ENCODE measurements at places on chromosomes 3 and 15.

DNA sequence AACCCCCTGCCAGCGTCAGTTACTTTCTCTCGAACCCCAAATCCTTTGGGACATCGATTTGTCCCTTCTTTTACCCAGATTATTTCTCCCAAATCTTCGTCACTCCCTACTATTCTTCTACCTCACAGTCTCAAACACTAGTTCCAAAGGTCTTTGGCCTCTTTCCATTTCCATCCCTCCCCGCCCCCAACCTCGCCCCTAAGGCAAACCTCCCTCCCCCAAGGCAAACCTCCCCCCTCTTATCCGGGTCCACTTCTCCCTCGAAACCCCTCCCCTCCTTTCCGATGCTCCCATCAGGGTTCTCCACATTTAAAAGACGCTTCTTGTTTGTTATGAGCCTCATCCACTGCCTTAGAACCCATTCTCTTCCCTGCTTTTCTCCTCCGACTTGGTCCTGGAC lies 583 bp downstream of the EAF1 start:
- peak; percentile 25 for DNase-seq

- DNase-seq = no peak
Measured at GRCh38 chr3:53936347-53936746, 44.7 kb upstream of the SELENOK start.

- no peak for DNase-seq
Measured at GRCh38 chr3:17577796-17578520, 164.5 kb downstream of the TBC1D5 start.

DNA sequence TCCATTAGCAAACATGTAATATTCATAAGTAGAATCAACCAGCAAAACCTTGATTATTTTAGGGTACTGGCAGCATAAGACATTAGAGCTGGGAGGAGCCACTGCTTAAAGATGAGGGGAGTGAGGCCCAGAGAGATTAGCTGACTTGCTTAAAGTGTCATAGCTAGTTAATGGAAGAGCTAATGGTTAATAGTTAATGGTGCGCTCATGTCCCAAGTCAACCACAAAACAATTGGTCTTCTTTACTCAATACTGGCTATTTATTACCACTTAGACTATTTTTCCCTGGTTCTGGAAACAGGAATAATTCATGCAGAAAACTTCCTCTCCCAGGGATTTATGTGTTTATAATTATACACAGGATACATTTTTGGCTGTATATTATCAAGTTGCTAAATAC lies 33.1 kb downstream of the EIF4E3 start:
- DNase-seq = no peak

DNA sequence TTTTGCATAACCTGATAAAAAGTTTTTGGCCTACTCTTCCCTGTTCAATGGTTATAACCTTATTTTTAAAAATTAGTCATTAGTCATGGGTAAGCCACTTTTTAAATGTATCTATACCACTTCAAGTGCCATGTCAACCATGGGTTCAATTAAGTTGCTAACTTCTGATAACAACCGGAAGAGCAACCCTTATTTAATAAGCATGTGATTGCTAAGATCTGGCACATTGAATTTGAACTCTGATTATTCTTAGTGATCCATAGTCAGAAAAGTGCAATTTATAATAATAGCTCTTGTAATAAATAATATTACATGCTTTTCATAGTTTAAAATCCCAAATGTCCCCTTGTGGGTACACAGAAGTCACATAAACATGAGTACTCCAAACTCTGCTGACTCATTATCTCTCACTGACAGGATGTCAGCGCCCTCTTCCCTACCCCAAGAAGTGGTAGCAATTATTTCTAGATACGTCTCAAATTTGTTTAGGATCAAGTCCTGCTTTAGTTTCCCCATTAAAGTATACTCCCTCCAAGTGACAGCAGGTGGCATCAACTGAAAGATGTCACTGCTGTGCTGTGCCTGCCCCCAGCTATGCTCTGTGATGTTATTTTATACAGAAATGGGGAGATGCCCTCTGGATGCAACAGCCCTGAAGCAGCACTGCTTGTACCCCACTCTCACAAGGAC lies 18.6 kb downstream of the SAMD7 start:
- peak; percentile 92 for DNase-seq

DNA sequence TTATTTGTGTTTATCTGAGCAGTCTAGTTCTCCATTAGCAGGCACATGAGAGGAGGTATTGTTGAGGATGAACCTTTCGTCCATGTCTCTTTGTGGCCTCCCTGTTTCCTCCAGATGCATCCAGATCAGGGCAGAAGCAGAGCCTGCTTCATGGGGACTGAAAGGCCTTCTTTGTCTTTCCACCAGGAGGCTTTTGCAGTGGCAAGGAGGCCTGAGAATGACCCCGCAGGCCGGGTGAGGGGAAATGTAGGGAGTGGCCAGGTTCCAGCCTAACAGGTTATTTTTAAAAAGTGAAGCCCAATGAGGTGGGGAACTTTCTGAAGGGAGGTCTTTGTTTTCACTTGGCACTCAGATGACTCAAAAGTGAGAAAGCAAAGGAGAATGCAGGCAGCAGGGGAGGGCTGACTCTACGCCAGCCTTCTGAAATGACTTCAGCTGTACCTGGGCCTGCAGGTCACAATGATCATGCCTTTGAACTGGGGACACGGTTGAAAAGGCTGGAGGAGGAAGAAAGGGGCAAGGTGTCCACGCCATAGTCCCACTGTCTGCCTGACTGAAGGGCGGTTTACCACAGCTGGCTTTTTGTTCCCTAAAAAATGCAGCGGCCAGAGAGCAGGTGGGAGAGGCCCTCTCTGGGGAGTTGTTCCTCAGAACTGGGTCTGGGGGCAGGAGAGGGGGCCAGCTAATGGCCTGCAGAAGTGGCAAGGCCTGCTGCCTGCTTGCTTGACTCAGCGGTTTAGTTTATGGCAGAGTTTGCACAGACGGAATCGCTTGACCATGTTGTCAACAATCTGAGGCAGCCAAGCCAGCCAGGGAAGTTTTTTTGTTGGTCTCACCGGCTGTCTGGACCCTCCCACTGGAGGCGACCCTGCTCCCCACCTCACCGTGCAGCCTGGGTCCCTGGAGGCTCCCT lies 28.7 kb downstream of the CMTM7 start:
- DNase-seq = peak; percentile 72

DNA sequence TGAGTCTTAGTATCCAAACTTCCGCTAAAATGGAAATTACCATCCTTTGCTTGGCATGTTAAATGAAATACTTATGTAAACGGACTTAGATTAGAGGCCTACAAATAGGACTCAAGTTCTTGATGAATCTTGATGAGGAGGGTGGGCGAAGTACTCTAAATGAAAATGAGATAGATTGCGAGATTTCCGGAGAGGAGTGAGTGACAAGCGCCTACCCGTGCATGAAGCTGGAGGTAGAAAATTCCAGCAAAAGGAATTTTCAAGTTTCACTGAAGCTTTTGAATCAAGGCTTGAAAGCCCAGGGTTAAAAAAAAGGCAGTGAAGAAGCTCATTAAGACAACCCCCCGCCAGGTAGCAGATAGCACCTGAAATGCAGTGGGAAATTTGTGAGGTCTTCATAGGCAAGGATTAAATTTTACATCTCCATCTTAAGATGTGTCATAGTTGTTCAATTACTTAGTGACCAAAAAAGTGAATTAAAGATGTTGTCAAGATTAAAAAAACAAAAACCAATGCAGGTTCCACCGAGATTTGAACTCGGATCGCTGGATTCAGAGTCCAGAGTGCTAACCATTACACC lies 655 bp upstream of the RAB11A start:
- DNase-seq = no peak

- DNase-seq = no peak
Measured at GRCh38 chr3:60308808-60309207, 942.4 kb downstream of the FHIT start.

DNA sequence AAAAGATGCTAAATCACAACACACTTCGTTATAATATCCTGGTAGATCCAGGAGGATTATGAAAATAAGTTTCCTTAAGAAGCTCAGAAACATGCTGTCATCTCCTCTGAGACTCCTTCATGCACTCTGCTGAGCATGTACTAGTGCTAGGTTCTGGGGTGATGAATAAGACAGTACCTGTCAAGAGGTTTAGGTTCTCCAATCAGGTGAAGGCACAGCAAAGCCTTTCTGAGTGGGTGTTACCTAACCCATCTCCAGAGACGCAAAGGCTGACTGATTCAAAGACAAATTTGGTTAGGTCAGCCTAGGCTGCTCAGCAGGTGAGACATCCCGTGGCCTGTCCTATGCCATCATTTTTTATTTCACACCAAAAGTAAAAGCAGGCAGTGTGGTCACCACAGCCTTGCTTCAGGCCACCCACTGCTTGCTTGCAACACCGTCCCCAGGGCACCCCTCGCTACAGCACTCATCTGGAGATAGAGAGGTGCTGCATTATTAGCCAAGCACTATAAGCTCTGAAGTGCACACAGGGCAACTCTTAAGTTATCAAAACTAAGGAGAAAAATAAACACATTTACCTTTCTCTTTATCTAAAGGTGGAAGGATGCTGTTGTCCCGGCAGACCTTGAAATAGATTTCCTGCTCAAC lies 117.2 kb downstream of the TJP1 start:
- no peak for DNase-seq

DNA sequence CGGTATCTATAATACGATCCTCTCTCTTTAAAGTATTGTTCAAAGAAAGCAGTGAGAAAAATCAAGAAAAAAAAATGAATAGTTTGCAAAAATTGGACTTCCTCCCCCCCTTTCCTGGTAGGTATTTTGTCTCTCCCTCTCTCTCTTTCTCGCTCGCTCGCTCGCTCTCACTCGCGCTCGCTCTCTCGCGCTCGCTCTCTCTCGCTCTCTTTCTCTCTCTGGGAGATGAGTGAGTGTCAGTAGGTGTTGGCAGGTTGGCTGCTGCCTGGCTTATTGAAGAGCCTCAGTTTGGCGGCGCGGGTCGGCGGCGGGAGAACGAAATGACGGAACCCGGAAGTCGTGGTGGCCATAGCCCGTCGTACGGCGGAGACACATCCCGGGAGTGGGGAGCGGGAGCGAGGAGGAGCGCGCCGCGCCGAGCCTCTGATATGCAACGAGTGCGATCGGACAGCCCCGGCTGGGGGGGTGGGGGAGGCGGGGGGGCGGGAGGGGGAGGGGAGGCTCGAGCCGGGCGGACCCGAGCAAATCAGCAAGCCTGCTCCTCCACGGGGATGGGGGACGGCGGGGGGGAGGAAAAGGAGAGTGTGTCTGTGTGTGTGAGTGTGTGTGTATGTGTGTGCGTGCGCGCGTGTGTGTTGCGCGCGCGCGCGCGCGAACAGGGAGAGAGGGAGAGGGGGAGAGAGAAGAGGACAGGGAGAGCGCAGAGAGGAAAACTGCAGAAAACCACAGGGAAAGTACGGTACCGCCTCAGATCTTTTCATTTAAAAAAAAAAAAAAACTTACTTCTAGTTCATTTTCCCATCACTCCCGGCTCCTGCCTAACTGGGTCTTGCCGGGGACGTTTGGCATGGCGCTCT lies at the start of gene MEIS2:
Gene MEIS2, minus strand, starts transcription at position 441 of the 857 bp plus-strand sequence. CDS start 1,083 bp downstream, outside the sequence.
- DNase-seq = peak; percentile 64

GRCh38 chr3:55709411-55710012 lies 222.4 kb upstream of the WNT5A start:
- no peak for DNase-seq

- DNase-seq = no peak
Measured at GRCh38 chr15:81012588-81012987, 11.9 kb downstream of the TLNRD1 start.

DNA sequence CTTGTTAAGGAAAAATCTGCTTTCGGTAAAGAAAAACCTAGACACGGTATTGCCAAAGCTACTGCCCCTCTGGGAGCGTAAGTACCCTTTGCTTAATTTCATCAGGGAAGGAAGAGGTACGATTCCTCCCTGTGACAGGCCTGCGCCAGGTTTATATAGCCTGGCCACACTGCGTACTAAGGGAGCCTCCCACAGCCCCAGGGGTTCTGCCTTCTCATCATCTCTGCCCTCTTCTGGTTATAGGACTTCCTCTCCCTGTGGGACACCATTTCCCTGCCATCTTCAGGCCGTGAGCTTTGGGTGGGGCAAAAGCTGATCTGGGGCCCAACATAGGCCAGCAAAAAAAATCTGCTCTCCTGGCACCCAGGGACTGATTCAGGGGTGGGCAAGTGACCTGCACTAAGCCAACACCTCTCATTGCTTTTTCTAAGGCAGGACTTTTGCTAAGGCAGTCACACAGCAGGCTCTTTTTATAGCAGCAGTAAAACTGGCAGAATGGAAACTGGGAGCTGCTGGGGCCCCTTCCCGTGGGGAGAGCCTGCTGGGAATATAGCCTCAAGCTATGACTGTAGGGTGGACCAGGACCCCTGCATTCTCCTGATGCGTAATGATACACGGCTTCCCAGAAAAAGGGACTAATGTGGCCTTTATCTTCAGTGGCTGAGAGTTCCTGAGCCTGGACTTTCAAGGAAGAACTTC lies 76.2 kb downstream of the PRICKLE2 start:
- no peak for DNase-seq

DNA sequence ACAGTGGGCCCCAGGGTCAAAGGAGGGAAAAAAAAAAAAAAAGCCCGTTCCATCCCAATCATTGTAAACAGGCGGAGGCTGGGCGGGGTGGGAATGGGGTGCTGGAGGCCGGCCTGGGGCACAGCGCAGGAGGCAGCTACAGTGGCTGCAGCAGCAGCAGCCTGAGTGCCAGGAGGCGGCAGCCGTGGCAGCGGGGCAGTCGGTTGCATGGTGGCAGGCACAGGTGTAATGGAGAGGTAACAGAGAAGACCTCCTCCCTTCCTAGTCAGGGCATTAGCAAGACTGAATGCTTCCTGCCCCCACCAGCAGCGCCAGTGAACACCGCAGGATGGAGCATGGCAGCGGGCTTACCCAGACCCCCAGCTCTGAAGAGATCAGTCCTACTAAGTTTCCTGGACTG lies 279.1 kb upstream of the TTC14 start:
- no peak for DNase-seq

GRCh38 chr3:15361494-15362214 lies 29.3 kb upstream of the SH3BP5 start:
- no peak for DNase-seq

GRCh38 chr15:97410897-97411575 lies 549.5 kb upstream of the ARRDC4 start:
- DNase-seq = no peak

- DNase-seq = no peak
Measured at GRCh38 chr3:88852606-88853005, 254.8 kb upstream of the EPHA3 start.

- no peak for DNase-seq
Measured at GRCh38 chr15:71357321-71357732, 242.1 kb downstream of the THSD4 start.

DNA sequence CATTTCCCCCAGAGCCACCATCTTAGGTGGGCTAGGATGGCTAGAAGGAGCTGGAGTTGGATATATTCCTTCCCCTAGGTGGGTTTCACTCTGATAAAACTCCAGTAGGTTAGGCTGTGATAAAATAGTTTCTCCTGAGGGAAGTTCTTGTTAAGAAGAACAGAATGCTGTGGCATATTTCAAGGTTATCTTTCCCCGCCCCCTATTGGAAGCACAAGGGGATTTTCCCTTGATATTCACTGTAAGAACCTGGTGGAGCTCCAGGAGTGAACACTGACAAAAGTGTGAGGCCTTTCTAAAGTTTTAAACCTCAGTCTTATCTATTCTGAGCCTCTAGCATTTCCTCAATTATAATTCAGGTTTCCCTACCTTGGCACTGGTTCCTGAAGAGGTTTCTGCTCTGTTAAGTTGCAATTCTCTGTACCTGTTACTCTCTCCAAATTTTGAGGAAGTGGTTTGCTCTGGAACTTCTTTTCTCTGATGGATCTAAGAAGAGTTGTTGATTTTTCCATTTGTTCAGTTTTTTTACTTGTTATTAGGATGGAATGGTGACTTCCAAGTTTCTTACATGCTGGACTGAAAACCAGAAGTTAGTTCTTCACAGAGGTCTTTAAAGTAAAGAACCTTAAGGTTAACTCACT lies 113.5 kb downstream of the GMPS start:
- peak; percentile 16 for DNase-seq

- no peak for DNase-seq
Measured at GRCh38 chr3:58101499-58102389, 93.5 kb downstream of the FLNB start.

Measured in hematopoietic multipotent progenitor cell treated with erythropoietin and hydrocortisone succinate and interleukin-3 and kit ligand, for 4 days (in vitro differentiated cells).